ENCODE measurements at places on chromosomes 6 and 20.

DNA sequence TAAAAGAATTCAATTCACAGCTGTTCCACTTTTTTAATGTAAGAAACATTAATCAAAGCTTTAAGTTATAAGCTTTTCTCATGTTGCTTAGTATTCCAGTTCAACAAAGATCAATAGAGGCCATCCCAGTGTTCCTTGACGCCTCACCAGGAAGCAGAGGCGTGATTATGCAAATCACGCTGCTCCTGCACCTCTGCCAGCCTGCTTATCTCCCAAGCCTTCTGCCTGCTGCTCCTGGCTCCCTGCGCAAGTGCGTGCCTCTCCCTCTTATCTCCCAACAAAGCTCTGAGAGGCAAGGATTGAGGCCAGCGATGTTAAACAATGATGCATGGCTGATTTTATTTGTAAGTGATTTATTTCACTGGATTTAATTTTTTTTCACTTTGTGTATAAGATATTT lies 42.8 kb downstream of the INSM1 start:
- no peak for DNase-seq

- no peak for DNase-seq
These were observed 52.9 kb downstream of the RPP40 start for GRCh38 chr6:4950836-4951533.

DNA sequence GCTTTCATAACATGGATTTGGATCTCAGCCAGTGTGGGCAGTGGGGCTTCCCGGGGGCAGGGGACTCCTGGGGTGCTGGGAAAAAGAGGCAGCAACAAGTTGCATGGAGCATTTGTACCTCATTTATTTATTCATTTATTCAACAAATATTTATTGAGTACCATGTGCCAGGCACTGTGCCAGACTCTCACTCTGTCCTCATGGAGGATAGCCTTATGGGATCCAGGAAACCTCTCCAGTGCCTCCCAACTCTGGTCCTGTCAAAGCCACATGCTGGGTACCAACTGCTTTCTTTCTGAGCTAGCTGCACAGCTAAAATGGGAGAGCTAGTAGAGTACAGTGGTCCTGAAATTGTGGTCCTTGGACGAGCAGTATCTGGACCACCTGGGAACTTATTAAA lies 87.8 kb upstream of the EPB41L1 start:
- no peak for DNase-seq

DNA sequence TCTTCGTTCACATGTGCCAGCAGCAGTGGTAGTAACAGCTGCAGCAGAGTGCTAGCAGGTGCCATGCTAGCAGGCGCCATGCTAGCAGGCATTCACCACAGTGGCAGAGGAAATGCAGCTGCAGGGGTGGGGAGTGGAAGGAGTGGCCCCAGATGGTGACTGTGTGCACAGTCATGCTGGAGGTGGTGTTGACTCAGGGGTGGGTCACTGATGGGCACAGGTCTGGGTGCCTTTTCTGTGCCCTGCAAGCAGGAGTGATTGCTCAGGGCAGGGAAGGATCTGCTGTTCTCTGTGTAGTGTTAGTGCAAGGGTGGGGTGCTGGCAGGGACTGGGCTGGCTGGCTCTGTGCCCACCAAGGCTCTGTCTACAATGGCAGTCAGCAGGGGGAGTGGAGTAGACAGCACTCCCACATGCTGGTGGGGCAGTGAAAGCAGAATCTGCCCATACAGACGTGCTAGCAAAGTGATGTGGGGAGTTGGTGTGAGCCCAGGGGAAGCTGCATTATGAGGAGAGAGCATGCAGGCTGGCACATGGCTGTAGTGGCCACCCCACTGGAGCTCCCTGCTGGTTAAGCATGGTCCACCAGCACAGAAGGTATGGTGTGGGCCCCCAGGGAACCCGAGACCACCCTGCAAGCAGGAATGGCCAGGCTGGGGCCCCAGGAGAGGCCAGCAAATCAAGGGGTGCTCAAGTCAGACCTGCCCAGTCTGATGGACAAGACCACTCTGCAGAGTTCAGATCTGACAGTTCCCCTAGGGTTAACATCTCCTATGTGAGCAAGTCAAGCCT lies 11.4 kb upstream of the TSPYL4 start:
- DNase-seq, result no peak

GRCh38 chr6:166580076-166581050 lies 6.1 kb downstream of the RAMACL start:
- DNase-seq, result no peak

- no peak for DNase-seq
These were observed 103.7 kb downstream of the LINC00237 start for GRCh38 chr20:21002486-21002885.

DNA sequence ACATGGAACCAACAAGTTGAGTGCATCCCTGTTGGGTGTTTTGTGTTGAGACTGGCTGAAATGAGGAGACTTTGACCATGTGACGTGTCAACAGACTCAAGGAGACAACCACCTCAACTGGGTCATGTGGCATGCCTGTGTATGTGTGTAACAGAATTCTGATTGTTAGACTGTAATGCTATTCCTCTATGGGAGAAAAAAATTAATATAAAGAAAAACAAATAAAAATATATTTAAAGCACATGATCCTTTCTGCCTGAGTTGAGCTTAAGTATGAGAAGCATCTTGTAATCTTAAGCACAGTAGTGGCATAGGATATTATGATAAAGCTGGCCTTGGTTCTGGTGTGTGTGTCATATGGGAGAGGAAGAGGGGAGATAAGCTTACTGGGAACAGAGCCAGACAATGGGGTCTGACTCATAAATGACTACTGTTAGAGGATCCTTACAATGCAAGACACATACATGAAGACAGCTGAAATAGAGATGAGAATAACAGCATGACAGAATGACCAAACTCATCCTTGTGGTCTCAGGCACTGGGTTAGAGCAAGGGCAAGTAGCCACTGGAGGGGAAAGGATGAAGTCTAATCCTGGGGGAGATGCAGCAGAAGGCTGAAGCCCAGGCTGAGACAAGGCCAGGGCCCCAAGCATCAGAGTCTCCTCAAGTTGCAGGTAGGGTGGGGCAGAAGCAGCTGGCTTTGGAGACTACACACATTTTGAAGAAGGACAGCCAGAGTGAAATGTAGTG lies 9.2 kb downstream of the TP53INP2 start:
- no peak for DNase-seq
